ENCODE measurements at places on chromosomes 5 and 9.

- no peak for DNase-seq
Observed at GRCh38 chr5:150763023-150763769, 4.4 kb upstream of the DCTN4 start.

- no peak for DNase-seq
Observed at GRCh38 chr9:81716409-81716808, 27.1 kb upstream of the TLE1 start.

DNA sequence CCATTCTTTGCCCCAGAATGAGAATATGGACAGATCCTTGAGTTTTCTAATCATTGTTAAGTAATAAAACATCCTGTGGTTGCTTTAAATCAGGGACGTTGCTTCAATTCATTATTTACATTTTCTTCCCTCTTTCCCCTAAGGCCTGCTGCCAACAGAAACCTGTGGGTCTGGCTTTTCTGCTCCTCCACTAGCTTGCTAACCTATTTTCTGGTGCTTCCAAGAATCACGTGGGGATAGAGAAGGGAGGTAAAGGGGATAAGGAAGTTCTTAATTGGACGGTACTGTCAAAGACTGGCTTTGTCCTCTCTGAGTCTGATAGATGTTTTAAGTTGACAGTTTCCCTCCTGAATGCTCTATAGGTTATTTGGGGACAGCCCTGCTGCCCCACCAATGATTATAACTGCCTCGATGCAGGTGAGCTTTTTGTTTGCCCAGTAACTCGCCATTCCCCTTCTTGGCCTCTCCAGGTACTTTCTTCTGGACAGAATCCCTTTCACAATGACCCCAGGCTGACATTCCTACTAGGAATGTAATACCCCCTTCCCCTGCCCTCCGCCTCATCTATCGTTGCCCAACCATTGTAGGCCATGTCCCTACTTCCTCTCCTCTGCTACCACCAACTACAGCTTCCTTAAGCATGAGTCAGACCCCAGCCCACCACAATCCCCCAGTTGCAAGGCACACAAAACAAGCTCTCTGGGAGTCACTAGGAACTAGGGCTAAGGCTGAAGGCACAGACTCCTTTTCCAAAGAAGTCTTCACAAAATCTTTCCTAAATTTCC, 19.9 kb upstream of the CPEB4 start:
- DNase-seq, result no peak

GRCh38 chr5:32909207-32909606, 198.1 kb downstream of the NPR3 start:
- DNase-seq, result no peak

DNA sequence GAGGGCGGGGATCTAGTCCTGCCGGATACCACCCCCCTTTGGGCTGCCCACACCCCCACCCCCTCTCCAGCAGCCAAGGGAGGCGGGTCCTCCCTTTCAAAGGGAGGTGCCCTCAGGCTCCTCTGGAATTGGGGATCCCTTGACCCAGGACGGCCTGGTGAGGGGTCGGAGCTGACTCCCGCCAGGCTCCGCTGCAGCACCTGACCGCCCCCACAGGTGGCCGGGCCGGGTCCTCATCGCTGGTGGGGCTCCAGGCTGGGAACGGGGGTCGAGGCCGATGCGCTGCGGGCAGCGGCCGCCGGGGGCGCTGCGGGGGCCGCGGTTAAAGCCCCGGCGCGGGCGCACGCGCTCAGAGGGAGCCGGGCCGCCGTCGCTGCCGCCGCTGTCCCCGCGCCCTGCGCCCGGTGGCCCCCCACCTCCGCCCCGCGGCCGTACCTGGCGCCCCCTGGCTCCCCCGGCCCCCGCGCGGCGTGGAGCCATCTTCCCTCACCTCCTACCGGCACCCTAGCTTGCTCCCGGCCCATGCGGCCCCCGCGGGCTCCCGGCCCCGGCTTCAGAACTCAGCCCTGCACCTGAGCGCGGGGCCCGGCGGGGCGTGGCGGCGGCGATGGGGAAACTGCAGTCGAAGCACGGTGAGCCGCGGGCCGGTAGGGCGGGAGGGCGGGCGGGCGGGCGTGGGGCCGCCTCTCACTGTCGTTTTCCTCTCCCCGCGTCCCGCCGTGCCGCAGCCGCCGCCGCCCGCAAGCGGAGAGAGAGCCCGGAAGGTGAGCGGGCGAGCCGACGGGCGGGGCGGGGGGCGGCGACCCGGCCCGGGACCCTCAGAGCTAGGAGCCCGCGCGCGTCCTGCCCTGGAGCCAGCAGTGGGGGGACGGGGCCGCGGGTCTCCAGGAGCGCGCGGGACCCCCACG, at the start of gene NKD2:
NKD2 (plus strand) TSS at position 352 of the 908 bp plus-strand sequence; CDS start at position 608, 256 bp downstream.
- no peak for DNase-seq

DNA sequence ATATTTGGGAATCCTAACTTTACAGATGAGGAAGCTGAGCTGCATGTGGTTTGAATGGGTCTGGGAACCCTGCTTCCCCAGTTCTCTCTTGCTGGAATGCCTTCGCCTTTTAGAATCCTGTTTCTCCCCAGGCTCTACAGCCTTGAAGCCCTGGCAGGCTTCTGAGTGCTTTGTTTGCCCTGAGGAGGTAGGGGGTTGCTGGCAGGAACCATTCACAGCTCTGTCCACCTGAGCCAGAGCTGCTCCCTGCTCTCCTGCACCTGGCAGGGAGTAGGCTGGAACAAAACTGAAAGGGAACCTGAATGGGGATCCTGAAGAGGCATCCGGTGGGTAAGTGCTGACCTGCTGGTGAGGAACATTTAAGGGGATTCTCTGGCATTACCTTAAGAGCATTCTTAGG, 33.0 kb downstream of the KIF4B start:
- no peak for DNase-seq

DNA sequence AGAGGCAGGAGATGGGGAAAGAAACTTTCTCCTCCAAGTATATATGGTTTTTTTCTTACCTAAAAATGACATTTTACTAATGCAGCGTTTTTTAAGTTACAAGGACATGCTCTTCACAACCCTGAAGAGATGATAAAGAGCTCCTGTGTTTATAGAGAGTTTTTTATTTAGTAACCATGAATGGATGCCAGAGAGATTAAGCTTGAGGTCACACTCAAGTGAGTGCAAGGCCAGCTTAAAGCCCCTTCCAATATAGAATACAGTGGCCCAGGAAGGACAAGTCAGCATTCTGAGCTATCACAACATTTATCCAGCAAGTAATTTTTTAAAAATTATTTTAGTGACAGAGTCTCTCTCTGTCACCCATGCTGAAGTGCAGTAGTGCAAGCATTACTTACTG, 6.7 kb upstream of the HAVCR2 start:
- DNase-seq, result no peak

DNA sequence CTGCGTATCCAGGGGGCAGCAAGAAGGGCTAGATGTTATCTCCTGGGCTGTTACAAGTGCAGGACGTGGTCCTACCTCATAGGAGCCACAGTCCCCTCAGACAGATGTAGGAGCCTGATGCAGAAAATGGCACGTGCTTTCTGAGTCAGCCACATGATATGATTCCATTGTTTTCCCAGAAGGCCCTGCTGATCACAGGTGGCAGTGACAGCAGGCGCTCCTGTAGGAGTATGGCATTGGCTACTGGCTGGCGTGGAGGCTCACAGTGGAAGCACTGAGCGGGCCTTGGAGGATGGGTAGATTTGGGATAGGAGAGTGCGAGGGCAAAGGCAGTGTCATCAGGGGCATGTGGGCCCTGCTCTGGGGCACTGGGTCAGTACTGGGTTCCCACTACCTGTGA, 21.9 kb downstream of the USP20 start:
- no peak for DNase-seq

DNA sequence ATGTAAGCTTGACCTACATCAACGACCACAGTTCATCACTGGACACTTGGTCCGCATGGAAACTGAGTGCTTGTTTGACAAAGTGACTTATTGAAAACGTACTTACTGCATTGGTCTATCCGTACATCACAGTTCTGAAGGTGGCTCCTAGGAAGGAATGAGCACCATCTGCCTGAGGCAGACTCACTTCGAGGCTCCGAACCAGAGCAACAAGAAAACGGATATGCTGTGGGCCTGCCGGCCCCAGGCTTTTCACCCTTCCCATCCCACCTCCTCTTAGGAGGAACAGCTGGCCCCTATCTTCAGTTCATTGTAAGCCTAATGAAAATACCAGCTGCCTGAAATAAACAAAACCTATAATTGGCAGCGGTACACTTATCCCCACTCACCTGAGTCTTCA, 67.2 kb upstream of the TSLP start:
- no peak for DNase-seq

- DNase-seq, result no peak
Observed at GRCh38 chr9:2083479-2083878, 68.3 kb downstream of the SMARCA2 start.

- DNase-seq, result no peak
Observed at GRCh38 chr5:194102-194501, 2.8 kb downstream of the LRRC14B start.

DNA sequence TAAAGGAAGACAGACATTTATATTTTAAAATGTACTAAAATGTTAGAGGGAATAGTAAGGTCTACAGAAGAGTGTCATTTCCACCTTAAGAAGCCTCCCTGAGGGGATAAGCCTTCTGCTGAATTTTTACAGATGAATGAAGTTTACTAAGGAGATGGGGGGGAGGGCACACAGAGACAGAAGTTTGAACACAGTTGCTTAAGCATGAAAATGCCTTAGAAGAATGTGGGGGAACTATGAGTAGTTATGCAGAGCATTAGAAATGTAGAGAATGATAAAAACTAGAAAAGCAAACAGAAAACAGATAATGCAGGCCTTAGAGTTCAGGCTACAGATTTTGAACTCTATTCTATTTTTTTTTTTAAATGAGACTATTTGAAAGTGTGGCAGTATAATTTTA, 232.2 kb upstream of the VLDLR start:
- DNase-seq, result no peak

GRCh38 chr5:100828071-100828897, 74.8 kb downstream of the ST8SIA4 start:
- no peak for DNase-seq

DNA sequence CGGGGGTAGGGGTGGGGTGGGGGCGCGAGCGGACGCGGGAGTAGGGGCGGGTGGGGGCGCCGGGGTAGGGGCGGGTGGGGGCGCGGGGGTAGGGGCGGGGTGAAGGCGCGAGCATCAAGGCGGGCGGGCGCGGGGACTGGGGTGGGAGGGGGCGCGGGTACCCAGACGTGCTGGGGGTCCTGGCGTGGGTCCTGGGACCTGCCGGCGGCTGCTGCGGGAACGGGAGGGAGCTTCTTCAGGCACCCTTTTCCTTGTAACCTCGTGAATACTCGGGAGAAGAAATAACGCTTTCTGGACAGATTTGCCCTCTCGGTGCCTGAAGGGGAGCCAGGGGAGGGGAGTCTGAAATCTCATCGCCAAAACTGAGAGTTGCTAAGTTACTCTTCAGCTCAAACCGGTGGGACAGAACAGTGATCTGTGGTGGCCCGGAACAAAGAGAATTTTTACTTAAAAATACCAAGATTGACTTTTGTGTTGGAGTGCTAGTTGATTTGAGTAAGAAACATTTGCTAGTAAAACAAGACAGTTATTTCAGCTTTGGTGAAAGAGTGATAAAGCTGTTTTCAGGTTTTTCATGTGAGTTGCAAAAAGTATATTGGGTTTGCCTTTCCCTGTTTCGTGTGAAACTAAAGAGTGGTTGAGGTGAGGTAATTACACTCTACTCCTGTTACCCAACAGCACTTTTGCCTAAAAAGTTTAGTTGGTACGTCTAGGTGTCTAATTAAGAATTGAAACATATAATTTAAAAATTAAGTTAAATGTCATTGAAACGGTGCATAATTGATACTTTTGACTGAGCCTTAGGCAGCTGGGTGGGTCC, 643 bp downstream of the PLEKHG4B start:
- DNase-seq, result no peak

- DNase-seq, result no peak
Observed at GRCh38 chr5:109170629-109171350, 239.0 kb downstream of the PJA2 start.

- DNase-seq, result no peak
Observed at GRCh38 chr5:36734422-36734821, 128.0 kb downstream of the SLC1A3 start.

DNA sequence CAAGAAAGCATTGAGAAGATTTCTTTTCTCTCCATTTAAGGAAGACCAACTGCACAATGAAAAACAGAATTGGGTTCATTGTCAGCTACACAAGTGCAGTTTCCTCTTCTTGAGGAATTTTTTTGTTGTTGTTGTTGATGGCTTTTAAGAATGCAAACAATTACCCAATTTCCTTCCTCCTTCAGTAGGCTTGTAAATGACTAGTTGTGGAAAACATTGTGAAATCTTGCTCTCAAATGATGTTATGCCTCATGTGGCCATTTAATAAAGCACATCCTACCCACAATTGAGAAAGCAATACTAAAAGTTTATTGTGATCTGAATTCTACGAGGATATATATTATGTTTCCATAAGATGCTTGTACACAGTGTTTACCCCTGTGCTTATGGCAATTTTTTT, 171.6 kb downstream of the FAM174A start:
- DNase-seq, result peak; percentile 61

- DNase-seq, result no peak
Observed at GRCh38 chr5:146025681-146026080, 79.7 kb downstream of the PLAC8L1 start.

DNA sequence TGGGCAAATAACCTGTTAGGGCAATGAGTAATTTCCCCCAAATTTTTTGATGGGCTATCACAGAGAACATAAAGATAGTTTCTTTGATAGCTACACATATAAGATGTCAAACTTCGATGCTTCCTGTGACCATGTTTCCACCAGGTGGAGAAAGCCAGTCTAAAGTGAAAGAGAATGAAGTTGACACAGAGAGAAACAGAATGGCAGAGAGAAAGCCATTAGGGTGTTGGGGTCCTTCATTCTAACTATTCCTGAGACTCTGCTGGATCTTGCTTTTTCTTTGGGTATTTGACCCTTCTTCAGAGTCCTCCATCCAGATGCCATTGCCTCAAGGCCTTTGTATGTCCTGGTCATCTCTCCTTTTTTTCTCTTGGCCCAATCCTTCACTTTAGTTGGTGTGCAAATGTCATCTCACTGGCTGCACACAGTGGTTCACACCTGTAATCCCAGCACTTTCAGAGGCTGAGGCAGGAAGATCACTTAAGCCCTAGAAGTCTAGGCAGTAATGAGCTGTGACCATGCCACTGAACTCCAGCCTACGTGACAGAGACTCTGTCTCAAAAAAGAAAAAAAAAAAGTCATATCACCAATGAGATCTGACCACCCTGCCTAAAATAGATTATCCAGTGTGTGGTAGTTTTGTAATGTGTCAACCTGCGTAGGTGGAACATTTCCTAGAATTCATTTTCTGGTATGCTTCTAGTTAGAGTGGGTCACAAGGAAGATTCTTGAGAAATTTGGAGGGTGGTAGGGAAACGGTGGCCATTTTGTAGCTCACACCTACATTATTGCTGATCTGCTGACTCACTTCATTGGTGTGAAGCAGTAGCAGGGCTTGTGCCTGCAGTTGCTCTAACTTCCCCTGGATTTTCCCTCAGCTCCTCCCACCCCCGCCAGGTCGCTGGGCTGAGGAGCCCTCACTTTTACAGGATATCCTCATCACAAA, 20.8 kb upstream of the KIF2A start:
- no peak for DNase-seq

Data from T-helper 2 cell (primary cell).